ENCODE measurements at places on chromosomes 13 and 19. TPM values are rescaled to one million over a fixed set of nuclear protein-coding genes. Genes with fewer than 3 reads are reported as not detected.

DNA sequence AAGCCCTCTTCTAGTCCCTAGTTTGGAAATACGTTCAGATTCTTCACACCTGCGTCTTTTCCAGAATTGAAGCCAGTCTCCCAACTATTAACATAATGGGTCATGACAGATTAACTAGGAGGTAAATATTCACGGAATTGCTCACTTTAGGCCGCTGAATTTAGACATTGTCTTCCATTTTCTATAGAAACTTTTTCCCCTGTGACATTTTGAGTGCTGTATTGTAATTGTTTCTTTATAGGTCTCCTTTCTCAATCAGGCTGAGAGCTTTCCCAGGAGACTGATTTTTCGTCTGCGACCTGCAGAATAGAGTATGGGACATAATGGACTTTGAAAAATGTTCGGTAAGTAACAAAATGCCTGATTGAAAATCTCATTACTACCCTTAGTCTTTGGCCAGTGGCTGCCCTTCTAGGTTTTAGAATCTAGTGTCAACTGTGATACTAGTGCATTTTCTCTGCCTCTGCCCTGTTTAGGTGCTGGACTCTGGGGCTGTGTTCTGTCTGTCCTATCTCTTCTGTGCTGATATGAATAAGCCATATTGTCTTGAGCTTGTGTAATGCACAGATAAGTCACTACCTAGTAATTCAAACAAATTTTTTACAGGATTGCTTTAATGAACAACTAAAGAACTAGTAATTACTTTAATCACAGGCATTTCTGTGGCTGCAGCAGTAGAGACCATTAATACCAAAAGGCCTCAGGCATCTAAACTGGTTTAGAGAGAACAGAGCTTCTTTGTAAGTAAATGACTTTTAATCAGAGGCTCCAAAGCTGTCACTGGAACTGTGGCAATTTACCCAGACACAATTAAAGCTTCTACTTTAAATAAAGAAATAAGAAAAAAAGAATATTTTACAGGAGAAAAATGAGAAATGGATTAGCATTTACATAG lies 122.4 kb upstream of the FREM2 start:
- peak; percentile 7 for DNase-seq

Gene PKN1
- 118 TPM for total RNA-seq

- no peak for DNase-seq
Measured at GRCh38 chr13:97249796-97250495, 27.8 kb downstream of the MBNL2 start.

- peak; percentile 66 for DNase-seq
Measured at GRCh38 chr13:45167611-45168554, 33.0 kb downstream of the KCTD4 start.

GRCh38 chr13:112767506-112768471 lies 78.0 kb downstream of the ATP11A start:
- DNase-seq = no peak

DNA sequence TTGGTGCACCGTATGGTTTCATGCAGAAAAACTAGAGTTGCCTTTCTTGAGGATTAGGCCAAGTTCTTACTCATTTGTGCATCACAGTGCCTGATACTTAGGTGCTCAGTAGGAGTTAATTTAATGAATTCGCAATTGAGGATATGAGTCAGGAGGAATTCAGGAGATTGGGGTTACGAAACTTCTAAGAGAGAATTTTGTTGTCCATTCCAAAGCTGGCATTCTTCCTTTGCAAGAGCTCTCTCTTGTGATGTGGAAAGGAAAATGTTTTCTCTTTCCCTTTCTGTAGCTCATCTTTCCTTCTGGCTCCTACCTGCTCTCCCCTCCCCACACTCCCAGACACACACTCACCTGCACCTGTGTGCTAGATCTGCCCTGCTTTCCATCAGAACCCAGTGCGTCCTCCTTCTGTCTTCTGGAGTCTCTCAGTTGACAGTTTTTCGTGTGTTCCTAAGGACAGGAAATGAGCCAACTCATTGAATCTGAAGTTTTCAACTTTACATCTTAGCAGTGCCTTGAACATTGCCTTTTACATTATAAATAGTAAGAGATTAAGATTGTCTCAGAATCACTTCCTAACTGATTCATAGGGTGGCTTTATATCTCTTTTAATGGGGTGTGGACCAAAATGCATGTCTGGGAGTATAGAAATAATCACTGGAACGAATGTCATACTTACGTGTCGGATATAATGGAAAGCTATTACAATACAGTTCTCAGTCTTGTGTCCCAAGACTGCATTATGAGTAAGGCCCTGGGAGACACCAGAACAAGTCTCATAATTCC lies 19.7 kb upstream of the ERCC5 start:
- no peak for DNase-seq

Gene CBARP
- total RNA-seq = not detected

Gene CD177
- 4.5 TPM for total RNA-seq

GRCh38 chr19:38351865-38352395 lies 16.3 kb downstream of the CATSPERG start:
- DNase-seq = no peak

DNA sequence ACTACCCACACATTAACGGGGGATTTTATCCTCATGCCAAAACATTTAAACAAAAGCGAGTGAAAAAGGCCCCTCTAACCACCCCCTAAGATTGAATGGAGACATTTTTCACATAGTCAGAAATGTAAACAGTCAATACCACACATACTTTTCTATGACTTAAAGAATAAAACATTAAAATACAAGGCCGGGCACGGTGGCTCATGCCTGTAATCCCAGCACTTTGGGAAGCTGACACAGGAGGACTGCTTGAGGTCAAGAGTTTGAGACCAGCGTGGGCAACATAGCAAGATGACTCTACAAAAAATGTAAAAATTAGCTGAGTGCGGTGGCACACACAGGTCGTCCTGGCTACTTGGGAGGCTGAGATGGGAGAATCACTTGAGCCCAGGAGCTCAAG lies 47.3 kb downstream of the MPHOSPH8 start:
- DNase-seq = no peak

GRCh38 chr19:648305-648704 lies 8.6 kb downstream of the FGF22 start:
- DNase-seq = no peak

GRCh38 chr19:40512473-40513344 lies 45.9 kb downstream of the SPTBN4 start:
- DNase-seq = peak; percentile 27

Gene DHDH
- total RNA-seq = not detected

DNA sequence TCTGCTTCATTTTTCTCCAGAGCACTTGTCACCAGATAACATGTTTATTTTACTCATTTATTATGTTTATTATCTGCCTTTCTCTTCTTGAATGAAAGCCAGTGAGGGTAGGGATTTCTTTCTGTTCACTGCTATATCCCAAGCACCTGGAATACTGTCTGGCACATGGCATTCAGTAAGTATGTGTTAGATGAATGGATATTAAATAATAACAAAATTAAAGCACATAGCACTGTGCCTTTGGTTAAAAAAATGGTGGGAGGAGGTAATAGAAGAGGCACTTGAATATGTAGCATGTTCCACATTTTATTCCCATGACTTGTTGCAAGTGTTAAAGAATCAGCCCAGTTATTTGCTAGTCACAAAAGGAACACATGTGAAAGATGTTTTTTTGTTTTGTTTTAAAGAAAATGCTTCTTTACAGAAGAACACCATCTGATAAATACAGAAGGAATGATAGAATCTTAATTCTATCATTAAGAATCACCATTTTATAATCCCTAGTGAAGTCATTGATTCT lies 151.0 kb downstream of the DLEU7 start:
- DNase-seq = no peak

GRCh38 chr13:82330499-82330898 lies 1551.8 kb downstream of the SLITRK1 start:
- no peak for DNase-seq

DNA sequence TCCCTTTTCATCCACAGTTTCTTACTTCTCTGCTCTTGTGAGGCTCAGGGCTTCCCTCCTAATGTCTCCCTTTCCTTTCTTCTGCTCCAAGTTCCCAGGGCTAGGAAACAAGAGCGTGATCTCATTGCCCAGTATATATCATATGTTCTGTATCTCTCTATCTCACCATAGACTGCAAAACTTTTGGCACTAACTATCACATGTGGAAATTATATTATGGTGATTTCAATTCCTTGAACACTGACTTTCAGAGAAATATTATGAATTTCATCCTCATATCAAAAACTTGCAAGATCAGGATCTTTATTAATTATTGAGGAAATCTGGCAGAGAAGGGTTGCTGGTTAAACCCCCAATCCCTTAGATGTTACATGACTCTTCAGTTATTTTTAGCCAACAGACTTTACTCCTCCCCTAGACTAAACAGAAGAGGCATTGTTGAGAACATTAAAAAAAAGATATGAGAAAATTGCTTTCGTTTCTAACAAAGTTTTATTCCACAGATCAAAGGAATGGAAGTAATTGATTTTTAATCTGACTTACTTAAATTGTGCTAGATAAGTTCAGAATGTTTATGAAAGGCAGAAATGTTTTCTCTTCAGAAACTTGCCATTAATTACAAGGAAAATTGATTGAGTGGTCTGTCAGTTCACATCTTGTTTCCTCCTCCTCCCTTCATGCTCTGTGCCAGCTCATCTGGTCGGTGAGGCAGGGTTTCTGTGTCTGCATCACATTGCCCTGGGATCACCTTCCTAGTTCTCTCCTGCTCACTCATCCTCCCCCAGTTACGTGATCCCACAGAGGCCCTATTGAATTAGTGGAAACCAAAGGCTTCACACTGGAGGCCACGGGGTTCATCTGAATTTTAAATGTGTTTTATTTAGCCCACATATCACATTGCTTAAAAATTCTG lies 378.5 kb downstream of the LMO7 start:
- peak; percentile 54 for DNase-seq

Gene FLT1
- 9.3 TPM for total RNA-seq

Gene C5AR2
- total RNA-seq = 0.87 TPM

DNA sequence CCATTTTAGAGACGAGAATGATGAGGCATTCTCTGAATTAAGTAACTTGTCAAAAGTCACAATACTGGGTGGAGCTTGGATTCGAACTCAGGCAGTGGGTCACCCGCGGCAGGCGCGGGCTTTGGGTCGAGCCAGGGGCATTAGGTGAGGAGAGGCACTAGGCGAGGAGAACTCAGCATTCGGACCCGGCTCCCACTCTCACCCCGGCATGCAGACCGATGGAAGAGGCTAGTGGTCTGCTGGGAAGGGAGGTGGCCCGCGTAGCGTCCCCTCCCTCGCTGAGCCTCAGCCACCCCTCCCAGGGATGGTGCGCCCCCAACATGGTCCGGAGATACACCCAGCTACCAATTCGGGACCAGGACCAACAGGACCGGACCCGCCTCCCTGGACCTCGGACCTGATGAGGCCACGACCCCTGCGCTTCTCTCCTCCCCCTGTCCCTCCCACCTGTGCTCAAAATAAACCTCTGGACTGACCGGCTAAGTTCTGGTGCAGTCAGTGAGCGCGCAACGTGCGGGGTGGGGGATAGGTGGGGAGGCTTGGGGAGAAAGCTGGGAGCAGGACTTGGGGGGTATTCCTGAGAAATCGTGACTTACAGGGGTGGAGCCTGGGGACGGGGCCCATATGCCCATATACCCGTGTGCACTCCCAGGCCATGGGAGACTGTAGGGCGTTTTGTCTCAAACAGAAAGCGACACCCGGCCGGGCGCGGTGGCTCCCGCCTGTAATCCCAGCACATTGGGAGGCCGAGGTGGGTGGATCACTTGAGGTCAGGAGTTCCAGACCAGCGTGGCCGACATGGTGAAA lies 1.3 kb upstream of the SNAPC2 start:
- no peak for DNase-seq

Gene ZNF615
- total RNA-seq = 25.7 TPM

- peak; percentile 80 for DNase-seq
Measured at GRCh38 chr19:6047741-6048251, 62.5 kb downstream of the RFX2 start.

Gene KIR3DL2
- total RNA-seq = not detected

Gene CLEC17A
- not detected for total RNA-seq

DNA sequence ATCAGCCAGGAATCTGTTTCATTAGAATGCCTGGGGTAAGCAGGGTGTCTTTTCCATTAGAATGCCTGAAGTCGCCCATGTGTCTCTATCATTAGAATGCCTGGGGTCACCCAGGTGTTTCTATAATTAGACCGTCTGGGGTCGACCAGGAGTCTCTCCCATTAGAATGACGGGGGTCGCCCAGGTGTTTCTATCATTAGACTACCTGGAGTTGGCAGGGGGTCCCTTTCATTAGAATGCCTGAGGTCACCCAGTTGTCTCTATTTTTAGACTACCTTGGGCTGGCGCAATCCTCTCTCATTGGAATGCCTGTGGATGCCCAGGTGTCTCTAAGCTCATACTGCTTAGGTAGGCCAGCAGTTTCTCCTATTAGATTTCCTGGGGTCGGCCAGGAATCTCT lies 1447.6 kb downstream of the UQCRFS1 start:
- no peak for DNase-seq

DNA sequence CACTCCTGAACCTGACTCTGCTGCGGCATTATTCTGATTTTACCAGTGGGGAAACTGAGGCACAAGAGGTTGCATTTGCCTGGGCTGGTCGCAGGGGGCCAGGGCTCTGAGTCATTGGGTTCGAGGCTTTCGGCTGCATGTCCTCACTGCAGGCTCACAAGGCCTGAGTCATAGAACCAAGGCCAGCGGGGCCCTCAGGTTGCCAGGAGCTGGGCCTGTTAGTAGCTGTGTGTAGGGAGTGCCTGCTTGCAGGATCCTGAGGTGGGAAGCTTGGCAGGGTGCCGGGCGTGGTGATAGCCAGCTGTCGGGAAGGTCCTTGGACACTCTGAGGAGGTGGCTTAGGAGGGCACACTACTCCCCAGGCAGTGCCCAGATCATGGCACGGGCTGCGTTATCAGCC lies 21.6 kb upstream of the F2RL3 start:
- no peak for DNase-seq

Gene SPRY2
- 33.2 TPM for total RNA-seq

- DNase-seq = peak; percentile 46
Measured at GRCh38 chr13:35994131-35994966, 136.8 kb downstream of the DCLK1 start.

Gene UGGT2
- total RNA-seq = 140 TPM

Gene CLDN10
- 1.3 TPM for total RNA-seq

Gene FCER2
- 1.5 TPM for total RNA-seq

Gene CYP2S1
- total RNA-seq = 39.7 TPM
